ENCODE measurements at places on chromosomes 16 and 17.

- no peak for DNase-seq
These were observed 313.7 kb downstream of the MAF start for GRCh38 chr16:79286646-79287423.

- no peak for DNase-seq
These were observed 195.4 kb downstream of the KATNIP start for GRCh38 chr16:27745348-27745747.

DNA sequence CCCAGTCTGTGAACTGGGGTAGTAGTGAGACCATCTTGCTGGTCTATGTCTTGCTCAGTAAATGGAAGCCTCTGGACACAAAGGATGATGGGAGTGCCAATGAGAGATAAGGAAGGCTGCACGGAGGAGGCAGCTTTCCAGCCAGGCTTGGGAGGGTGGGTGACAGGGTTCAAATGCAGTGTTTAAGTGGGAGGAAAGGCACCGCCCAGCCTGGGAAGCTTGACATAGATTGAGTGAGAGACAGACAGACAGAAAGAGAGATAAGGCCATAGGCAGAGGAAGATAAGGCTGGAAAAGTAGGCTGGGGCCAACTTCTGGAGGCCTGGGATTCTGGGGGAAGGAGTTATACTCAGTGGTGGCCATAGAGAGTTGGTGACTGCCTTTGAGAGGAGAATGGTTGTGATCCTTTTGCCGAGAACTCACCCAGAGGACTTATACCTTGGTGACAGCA is 7.2 kb upstream of the COL1A1 start:
- no peak for DNase-seq

DNA sequence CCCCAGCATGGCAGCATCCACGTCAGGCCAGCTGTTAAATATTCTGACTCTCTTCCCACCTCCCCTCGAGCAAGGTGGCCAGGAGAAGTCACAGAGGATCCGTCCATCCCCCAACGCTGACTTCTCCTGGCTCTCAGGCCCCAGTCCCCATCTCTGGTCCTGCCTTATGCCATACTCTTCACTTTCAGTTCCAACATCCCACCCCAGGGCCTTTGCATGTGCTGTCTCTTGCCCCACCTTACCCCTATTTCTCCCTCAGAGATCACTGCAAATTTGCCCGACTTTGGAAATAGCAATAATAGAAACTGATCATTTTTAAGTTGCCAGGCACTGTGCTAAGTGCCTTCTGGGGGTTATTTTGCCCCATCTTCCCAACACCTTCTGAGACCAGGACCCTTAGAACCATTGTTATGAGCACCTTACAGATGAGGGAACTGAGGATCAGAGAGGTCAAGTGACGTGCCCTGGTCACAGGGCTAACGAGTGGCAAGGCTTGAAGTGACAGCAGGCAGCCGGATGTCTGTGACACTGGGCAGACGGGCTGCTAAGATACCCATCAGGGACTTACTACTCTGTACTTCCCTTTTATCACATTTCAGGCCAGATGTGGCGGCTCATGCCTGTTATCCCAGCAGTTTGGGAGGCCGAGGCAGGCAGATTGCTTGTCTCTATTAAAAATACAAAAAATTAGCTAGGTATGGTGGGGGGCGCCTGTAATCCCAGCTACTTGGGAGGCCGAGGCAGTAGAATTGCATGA is 17.7 kb downstream of the HID1 start:
- no peak for DNase-seq

DNA sequence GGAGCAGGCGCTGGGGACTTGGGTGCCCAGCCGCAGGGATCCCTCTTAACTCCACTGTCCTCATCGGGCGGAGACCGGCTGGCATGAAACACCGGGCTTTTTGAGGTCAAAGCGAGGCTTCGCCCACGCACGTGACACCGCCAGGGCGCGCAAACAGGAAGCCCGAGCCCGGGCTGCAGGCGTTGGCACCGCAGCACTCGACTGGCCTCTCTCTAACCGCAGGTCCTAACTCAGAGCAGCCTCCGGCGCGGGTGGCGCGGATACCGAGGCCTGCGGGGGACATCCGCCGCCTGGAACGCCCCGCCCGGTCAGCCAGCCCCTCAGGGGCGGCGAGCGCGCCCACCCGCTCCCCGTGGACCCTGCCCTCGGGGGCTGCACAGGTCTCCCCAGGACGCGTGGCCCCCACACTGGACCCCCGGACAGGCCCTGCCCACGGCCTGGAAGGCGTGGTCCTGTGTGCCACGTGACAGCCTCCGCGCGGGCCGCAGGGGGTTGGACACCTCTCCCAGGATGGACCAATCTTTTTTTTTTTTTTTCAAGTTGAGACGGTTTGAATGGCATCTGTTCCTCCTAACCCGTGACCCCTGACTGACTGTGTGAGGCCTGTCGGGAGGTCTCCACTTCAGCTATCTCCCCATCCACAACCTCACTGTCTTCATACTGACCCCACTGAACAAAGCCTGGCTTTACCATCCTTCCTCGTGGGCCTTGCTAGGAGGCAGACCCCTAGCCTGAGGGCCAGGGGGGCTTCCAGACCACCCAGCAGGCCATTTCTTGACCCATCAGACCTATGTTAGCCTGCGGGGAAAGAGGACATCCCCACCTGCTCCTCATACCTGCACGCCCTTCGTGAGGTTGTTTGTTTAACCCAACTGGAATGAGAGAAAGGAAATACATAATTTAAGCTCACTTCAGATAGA is 8.4 kb upstream of the SLC47A2 start:
- DNase-seq = peak; percentile 21

- DNase-seq = no peak
These were observed 17.8 kb downstream of the UTS2R start for GRCh38 chr17:82389379-82389778.

DNA sequence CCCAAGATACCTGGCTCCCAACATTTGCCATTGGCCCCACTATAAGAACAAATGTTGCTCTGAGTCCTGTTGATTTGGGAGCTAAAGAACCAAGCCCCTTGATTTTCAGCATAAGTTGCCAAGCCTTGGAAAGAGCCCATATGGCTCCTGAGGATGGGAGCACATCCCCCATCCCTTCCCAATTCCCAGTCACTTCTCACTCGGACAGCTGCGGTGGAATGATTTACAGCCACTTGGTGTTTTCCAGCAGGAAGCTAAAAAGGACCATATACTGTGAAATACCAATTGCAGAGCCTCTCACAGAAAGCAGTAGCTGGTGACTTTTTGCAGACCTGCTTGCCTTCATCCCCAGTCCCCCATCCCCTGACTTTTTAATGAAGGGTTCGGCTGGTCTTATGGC is 524.6 kb downstream of the GRIN2A start:
- no peak for DNase-seq

DNA sequence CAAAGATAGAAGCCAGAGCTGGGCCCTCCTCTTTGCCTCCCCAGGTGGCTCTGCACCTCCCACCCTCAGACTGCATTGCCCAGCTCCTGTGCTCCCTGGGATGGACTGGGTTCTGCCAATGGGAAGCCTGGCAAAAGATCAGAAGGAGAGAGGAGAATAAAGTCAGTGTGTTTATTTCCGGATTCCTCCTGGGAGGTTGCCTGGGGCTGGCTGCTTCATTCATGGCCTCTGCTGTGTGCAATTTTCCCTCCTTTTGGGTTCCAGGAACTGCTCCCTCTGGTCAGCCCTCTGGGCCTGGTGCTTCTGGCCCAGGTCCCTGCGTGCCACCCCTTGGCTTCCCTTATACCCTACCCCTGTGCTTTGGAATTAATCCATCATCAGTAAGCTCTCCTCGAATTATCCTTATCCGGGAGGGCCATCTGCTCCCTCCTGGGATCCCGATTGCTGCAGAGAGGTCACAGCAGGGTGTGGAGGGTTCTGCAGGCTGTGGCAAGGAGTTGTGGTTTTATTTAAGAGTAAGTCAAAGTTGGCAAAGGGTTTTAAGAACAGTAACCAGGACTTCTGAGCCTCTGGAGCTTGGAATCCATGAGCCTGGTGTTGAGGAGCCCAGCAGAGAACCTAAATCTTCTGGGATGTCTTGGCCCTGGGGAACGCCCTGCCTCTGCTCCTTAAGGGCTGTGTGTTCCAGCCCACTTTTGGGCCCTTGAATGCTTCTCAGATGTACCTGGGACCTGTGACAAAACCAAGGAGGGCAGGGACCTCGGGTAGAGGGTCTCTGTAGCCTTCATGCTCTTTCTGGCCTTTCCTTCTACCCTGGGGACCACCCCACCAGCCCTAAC is 8.2 kb upstream of the MMP2 start:
- DNase-seq = no peak

GRCh38 chr17:8572764-8573163 is 57.8 kb downstream of the MYH10 start:
- DNase-seq = no peak

DNA sequence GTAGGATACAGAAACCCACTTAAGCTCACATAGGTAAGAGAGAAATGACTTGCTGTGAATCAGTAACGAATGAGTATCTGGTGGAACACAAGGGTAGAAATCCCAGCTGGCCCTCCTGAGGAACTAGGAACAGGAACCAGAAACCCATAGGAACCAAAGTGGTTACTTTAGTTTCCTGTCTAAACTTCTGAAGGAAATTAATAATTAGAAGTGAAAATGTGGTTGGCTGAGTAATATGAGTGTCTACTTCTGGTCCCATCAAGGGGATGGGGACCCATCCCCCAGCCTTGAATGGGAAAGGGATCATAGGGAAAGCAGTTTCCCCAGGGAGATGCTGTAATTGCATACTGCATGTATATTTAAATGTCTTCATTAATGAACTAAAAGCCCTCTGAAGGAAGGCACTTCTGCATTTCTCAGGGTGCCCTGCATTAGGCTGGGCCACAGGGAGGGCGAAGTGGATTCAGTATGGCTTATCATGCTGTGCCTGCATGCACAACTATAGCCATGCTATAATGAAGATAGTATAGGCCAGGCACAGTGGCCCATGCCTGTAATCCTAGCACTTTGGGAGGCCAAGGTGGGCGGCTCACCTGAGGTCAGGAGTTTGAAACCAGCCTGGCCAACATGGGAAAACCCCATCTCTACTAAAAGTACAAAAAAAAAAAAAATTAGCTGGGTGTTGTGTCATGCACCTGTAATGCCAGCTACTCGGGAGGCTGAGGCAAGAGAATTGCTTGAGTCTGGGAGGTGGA is 45.6 kb downstream of the CYB5B start:
- no peak for DNase-seq

GRCh38 chr16:20995711-20996110 is 95.1 kb downstream of the LYRM1 start:
- no peak for DNase-seq

DNA sequence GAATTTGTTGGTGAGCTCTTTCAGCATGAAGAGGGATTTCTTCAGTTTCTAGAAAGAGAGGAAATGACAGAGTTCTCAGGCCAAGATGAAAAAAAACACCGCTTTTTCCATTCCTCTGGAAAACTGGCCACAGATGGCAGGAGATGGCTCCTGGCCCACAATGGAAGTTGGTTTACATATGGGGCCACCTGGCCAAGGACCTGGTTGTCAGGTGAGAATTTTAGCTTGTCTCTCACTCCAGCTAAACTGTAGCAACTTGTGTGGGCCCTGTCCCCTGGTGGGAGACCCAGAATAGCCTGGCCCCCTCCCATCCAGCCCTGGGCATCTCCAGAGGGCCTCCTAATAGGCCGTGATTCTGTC is 33.6 kb downstream of the LGALS9 start:
- no peak for DNase-seq

GRCh38 chr16:66524601-66525164 is 25.2 kb downstream of the TK2 start:
- DNase-seq = no peak

GRCh38 chr17:38428643-38429371 is 543 bp downstream of the ARHGAP23 start:
- no peak for DNase-seq

DNA sequence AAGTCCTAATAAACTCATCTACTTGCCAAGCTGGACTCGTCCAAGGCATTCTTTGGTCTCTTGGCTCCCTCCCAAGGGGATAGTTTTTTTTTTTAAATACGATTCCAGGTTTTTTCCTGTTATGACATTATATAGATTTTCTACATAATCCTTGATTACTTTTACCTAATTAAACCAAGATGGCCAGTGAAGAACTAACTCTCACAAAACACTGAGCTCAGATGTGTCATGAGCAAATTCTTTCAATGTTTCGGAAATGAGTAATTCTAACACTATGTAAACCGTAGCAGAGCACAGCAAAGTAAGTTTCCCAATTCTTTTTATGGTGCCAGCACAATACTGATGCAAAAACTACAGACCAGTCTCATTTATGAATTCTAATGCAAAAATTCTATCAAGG is 1.8 kb downstream of the ZNF23 start:
- no peak for DNase-seq

DNA sequence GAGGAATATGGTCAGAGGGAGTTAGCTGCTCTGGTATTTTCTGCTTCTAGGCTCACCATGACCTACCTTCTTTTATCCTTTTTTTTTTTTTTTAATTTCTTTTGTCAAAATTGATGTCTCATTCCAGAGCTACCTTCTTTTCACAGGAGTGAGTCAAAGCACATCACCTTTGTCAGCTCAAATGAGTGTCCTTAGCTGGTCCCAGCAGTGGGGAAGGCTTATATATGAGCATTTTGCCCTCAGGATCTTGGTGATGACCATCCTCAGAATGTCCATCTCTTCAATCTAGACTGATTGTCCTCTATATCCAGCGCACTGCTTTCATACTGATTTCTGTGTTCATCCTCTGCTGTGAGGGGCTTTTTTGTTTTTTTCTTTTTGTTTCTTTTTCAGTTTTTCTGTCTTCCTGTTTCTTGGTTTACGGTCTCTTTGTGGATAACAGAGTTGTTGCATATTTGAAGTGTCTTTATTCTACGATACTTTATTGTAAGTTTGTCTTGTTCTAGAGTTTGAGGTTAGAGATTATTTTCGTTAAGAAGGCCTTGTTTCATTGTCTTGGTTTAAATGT is 24.9 kb downstream of the CBFB start:
- DNase-seq = no peak

- DNase-seq = no peak
These were observed 7.2 kb upstream of the G6PC1 start for GRCh38 chr17:42893359-42893758.

GRCh38 chr17:77373299-77374169 is 232.8 kb downstream of the SEC14L1 start:
- no peak for DNase-seq

DNA sequence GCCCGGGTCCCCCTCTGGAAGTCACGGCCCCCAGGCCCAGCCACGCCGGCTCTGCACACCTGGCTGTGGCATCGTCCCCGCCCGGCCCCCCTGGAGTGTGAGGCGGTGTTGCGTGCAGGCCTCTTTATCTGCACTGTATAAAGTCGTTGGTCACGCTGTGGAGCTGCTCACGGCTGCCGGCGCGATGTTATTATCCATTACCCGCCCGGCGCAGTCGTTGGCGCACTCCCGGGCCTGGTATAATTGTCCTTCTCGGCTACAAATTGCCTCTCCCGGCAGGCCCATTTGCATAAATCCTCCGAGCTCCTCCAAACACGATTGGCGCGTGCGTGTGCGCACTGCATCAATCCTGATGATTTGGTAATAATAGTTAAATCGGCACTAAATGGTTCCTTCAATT is 57.8 kb downstream of the BAHCC1 start:
- no peak for DNase-seq

- no peak for DNase-seq
These were observed 23.0 kb downstream of the VAC14 start for GRCh38 chr16:70777973-70778406.
